ENCODE measurements at places on chromosomes 5 and 9. TPM values are rescaled to one million over a fixed set of nuclear protein-coding genes. Genes with fewer than 3 reads are reported as not detected.

Gene FABP6
- total RNA-seq: not detected

Gene LCN10
- 11.8 TPM for total RNA-seq

DNA sequence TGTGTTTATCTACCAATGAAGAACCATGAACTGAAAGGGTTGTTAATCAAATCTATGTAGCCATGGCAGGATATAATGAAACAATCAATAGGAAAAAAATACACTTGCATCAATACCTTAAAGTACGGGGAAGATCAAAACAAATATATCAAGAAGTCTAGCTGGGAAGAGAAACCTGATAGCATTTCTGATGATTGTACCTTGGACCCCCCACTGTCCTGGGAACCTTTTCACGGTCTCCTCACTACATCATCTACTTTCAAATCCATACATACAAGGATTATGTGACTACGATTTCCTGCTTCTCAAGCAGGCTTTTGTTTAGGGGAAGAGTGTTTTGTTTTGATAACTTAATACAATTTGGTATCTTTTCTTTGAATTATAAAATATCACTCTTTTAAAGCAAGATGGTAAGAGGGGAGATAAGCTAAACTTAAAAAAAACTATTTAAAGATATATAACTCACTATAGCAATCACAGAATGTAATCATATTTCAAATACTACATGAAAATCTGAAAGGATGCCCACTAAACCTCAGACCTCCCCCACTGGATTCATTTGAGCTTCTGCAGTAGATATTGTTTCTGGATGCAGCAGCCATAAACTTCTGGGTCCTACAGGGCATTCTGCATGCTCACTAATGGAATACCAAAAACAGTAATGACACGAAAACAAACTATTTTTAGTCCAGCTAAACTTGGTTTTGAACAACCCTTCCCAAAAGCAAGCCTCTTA is 8.0 kb downstream of the EBF1 start:
- ATAC-seq: no peak

GRCh38 chr5:90557871-90558270 is 726 bp upstream of the ADGRV1 start:
- ATAC-seq: no peak

- no peak for ATAC-seq
Measured at GRCh38 chr5:91315701-91316100, 67.4 kb downstream of the ARRDC3 start.

- ATAC-seq: no peak
Measured at GRCh38 chr5:169595172-169595820, 11.7 kb downstream of the SPDL1 start.

Gene MAMDC2
- 96.5 TPM for total RNA-seq

- ATAC-seq: no peak
Measured at GRCh38 chr9:120393386-120394057, 186.4 kb downstream of the CDK5RAP2 start.

Gene CKMT2
- 33.6 TPM for total RNA-seq

DNA sequence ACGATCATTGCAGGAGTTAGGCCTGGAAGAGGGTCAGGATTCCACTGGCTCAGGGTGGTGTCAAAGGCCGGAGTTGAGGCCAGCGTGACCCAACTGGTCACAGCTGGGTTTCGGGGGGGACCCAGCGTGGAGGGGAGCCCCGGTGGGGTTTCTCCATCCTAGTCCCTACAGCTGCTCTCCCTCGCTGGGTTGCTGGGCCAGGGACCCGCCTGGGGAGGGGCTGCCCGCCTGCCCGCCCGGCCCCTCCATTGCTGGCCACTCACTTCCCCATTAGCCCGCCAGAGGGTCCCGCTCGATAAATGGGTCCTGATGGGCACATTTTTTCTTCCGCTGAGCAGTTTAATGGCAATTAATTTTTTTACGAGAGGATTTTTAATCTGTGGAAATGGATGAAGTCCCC is 8.8 kb downstream of the CCDC187 start:
- ATAC-seq: no peak

Gene ATG10
- 11.2 TPM for total RNA-seq

Measured in gastroesophageal sphincter (tissue), 4 donors.